ENCODE measurements at places on chromosomes 12 and 14. TPM values are rescaled to one million over a fixed set of nuclear protein-coding genes. Genes with fewer than 3 reads are reported as not detected.

- DNase-seq, result no peak
Observed at GRCh38 chr14:20971705-20972021, 16.4 kb downstream of the RNASE2 start.

DNA sequence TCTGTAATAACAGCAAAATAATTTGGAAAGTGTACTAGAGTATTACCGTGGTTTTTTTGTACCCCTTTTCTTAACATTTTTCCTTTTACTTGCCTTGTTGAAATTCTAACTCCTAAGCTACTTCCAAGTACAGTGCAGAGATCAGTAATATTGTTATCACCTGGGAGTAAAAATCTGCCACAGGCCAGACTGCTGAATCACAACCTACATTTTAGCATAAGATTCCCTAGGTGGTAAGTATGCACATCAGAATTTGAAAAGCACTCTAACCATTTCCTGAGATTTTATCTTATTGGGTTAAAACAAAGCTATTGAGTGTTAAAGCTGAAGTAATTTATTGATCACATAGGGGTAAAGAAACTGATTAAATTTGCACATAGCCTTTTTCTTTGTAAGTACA lies 55.2 kb upstream of the KCNH3 start:
- no peak for DNase-seq

- no peak for DNase-seq
Observed at GRCh38 chr12:62632411-62632918, 165.8 kb downstream of the MON2 start.

GRCh38 chr12:93990832-93991803 lies 157.3 kb upstream of the PLXNC1 start:
- no peak for DNase-seq

Gene OR4K14
- not detected for total RNA-seq

Measured in kidney epithelial cell (primary cell).